ENCODE measurements at places on chromosomes 5 and 9. TPM values are rescaled to one million over a fixed set of nuclear protein-coding genes. Genes with fewer than 3 reads are reported as not detected.

Gene ABL1
- total RNA-seq: 58.0 TPM

Gene CDX1
- total RNA-seq: 0.18 TPM

Gene ADRB2
- 3.0 TPM for total RNA-seq

Gene CAMK4
- total RNA-seq: 13.9 TPM

All from metanephros (tissue), 2 donors.